Activated T-helper 9 cell treated with anti-CD3 and anti-CD28 coated beads, Interleukin-2, amount 50 U/mL, for 16 hours (primary cell): ENCODE measurements at places on chromosomes 1 and 21.
A peak's percentile ranks its signal among the peaks of the same experiment; 100 is the strongest.

DNA sequence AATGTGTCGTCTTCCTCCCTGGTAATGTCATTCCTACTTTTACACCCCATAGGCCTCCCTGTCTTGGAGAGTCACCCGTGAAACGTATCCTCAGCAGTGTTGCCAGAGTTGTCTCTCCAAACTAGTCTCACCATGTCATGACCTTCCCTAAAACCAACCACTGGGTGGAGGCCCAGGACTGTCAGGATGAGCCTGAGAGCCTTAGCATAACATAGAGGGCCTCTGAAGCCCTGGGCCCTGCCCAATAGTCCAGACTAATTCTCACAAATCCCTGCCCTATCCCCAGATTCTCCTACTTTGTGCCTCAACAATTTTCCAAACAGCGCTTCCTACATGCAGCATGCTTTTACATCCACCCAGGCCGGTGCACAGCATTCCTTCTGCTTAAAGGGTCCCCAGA, 29.3 kb upstream of the HSD3B1 start:
- DNase-seq = no peak

GRCh38 chr1:173476665-173477285, 360 bp upstream of the PRDX6 start:
- DNase-seq = peak; percentile 77

GRCh38 chr1:240820816-240821215, 208.9 kb upstream of the GREM2 start:
- no peak for DNase-seq

DNA sequence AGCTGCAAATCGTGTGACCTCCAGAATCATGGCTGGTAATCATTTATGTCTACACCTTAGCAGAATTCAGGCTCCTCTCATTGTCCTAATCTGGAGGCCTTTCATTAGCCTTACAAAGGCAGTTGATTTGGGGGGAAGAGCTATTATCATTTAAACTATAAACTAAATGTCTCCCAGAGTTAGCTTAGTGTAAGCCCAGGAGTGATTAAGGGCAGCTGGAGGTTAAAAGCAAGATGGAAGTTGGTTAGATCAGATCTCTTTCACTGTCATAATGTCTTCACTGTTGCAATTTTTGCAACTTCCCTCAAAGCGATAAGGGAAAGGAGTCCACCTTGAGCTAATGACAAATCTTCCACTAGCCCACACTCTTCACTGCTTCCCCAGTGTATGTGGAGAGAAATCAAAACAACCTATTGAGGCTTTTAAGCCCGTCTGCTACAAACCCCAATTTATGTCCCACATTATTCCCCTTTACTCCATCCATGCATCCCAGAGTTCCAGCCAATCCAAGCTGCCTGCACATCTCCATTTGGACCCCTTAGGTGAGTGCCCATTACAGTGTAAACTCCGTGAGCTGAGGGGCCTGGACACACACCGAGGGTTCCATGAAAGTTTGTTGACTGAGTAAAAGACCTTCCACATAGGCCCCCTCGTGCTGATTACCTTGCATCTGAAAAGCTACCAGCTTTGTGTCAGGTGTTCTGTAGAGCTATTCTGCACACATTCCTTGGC, 61.5 kb upstream of the KLHDC7A start:
- no peak for DNase-seq

DNA sequence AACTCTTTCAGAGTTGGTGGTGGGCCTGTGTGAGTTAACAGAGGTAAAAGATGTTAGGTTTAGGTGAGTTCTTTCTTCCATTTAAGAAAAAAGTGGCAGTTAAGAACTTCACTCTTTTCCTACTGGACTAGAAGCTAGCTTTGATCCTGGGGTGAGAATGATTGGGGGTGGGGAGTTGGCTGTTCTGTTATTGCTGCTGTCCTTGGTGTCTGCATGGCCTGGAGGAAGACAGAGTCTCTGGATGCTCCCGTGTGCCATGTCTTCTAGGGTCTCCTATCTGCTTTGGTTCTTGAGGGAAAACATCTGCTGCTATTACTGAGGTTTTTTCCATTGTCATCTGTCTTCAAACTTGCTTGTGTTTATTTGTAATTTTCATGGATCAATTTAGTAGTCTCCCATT, 275.7 kb downstream of the HLX start:
- DNase-seq = no peak

GRCh38 chr1:98468111-98468717, 193.3 kb upstream of the SNX7 start:
- no peak for DNase-seq

DNA sequence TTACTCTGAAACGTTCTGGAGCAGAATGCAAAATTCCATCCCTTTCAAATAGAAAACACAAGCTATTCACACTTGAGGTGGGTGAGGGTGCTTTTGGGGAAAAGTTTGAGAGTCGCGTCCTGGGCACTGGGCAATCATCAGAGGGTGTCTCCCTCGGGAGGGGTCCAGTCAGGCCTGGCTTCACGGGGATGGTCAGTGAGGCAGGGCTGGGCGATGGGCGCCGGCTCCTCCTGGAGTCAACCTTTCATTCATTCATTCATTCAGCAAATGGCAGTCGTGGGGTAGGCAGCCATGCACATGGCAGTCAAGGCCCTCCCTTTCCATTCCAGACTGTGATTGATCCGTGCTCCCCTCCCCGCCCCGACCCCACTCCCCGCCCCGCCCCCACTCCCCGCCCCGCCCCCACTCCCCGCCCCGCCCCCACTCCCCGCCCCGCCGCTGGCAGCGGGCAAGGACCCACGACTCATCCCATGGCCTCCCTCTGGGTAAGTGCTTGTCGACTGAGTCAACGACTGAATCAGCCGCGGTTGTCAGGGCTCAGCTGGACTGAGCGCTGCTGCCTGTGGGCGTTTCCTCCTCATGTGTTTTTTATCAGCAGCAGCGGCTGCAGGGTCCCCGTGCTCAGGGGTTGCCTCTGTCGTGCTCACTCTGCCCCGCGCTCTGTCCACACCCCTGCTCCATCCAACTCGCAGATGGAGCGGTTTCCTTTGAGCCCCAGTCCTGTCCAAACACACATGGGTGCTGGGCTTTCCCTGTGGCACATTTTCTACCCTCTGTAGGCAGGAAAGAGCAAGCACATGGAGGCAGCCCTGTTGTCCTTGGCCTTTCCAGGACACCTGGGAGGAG, 12.5 kb upstream of the SPSB1 start:
- peak; percentile 46 for DNase-seq
